ENCODE measurements at places on chromosomes 16 and 17.

- no peak for DNase-seq
Observed at GRCh38 chr16:87418644-87419043, 26.5 kb downstream of the MAP1LC3B start.

GRCh38 chr16:29757950-29758466 lies 12.2 kb upstream of the C16orf54 start:
- no peak for DNase-seq

- peak; percentile 41 for DNase-seq
Observed at GRCh38 chr16:88649924-88650748, 717 bp downstream of the CYBA start.

DNA sequence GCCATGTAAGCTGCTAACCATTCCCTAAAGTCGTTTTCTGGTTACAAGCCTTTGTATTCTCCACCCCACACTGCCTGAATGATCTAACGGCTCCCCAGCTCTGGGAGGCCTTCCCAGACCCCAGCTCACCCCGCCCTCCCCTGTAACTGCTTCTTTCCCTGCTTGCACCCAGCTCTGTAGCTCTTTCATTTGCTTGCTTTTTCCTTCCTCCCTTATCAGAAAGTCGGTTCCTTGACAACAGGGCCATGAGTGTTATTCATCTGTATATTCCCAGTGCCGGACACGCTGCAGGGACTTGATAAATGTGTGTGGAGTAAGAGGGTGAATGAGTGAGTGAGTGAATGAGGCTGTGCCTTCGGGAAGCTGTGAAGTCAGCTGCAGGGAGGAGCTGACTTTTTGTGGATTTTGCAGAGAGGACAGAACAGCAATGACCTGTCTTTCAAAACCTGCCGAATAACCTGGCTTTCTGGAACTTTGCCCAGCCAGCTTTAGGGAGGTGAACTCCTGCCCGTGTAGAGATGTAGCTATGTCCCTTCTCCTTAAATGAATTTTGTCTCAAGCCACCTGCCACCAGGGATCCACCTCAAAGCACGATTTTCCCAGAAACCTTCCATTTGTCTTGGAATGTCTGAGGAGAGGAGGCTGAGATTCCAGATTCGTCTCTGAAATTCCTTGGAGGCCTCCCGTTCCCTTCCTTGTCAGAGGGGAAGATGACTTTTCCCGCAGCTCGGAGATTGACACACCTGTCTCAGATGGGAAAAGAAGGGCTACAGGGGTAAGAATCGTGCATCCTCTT lies 20.0 kb upstream of the CACNG4 start:
- DNase-seq: no peak

GRCh38 chr17:81422776-81423697 lies 27.8 kb downstream of the BAHCC1 start:
- no peak for DNase-seq

DNA sequence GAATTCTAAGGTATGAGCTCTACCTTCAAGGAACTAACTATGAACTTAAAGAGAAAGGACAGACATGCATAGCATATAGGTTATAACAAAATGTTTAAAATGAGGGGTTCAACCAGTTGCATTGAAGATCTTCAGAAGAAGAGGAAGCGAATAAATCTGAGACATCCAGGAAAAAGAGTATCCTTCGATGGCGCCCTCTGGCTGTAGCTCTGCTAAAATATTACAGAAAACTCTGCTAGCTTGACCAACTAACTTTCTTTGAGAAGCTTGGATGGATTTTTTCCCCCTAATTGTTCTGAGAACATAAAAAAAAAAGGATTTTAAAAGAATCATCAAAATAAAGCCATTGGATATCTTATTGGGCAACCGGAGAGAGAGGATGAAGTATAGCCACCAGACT lies 659.9 kb upstream of the SOX9 start:
- peak; percentile 63 for DNase-seq

DNA sequence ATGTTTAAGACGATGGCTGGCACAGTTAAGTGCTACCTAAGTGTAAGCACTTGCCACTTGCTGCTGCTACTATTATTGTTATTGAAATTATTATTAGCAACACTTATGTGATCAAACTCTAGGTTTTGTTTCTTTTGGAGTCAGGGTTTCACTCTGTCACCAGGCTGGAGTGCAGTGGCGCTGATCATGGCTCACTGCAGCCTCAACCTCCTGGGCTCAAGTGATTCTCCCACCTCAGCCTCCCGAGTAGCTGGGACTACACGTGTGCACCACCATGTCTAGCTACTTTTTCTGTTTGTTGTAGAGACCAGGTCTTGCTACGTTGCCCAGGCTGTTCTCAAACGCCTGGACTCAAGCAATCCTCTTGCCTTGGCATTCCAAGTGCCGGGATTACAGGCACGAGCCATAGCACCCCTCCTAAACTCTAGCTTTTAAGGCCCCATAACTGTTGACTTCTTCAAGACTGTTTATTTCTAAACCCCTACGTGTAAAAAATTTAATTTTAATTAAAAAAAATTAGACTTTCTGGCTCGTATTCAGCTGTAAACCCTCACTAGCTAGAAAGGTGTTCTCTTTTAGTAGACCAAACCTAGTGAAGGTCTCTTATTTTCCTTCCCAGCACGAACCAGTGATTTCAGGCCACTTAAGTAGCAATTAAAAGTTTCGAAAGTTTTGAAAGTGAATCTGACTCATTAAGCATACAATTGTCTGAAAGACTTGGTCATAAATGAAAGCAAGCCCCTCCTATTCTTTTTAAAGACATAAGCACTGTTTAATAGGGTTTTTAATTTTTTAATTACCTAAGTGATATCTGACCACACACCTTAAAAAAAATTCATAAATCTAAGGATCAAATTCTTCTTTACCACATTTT lies 11.7 kb upstream of the SCNN1B start:
- no peak for DNase-seq
